ENCODE measurements at places on chromosomes 4 and X.

DNA sequence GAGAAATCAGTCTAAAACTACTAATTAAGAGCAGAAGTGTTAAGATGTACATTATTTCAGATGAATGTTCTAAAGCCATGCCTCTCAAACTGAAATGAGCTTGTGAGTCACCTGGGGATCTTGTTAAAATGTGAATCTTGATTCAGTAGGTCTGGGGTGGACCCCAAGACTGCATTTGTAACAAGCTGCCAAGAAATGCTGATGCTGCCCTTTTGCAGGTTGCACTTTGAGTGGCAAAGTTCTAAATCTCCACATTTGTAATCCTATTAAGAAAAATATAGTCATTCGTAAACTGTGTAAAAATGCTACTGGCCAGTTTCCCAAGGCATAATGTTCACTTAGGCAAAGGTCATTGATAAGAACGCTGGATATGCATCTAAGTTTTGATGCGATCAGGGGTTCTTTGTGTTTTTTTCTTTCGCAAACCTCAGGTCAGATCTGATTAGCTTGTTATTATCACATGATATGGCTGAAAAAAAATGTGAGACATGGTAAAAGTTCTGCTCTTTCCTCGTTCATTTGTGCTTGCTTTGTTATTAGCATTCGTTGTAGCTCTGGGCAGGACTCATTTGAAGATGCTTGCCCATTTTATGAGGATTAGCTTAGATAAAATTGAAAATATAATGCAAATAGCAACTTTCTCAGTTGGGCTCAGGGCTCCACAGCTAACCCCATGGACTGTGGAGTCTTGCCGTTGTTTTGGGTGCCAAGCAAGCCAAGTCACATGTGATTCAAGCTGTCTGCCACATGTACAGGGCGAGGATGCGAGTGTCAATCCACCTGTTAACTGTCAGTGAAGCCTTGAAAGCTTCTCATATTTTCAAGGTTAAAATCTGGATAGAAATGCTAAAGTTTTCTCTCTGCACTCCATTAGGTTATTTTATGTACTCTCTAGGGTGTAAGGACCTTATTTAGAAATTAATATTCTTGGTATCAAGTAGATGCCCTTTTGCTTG, 12.1 kb downstream of the TBC1D1 start:
- DNase-seq: no peak

DNA sequence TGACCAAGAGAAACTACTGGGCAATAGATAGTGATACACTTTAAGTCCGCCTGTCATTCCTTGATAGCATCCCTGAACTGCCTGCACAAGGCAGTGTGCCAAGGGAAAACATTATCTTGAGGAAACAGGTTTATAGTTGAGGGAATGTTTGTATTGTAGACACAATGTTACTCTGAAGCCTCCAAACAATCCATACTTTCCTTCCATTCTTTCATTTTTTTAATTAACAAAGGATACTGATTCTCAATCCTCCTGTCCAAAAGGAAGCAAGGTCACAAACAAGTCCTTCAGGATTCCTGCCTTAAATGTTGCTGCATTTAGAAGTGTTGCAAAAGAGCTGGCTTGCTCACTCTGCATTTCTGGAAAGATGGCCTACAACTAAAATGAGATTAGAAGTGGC, 61.7 kb upstream of the PRSS48 start:
- no peak for DNase-seq

DNA sequence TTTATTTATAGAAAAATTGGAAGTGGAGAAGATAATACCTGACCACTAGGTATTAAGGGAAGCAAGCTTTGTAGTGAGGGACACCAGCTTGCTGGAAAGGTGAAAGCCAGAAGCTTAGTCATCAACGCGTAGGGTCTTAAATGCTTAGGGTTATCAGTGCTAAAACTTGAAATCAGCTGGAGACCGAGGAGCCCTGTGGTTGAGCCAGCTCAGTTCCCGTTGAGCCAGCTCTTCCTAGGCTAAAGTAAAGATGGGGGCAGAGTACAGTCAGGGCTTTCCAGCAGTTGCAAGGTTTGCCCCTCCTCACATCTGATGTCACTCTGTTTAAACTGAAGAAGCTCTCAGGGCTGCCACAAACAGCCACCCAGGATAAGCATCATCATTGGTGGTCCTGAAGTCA, 240.7 kb downstream of the DCLK2 start:
- DNase-seq: no peak

GRCh38 chrX:70352496-70352895, 62.6 kb downstream of the KIF4A start:
- no peak for DNase-seq

GRCh38 chr4:153916273-153916755, 127.4 kb upstream of the SFRP2 start:
- DNase-seq: peak; percentile 1

GRCh38 chrX:110180176-110180927, 137.5 kb downstream of the AMMECR1 start:
- DNase-seq: no peak

- DNase-seq: no peak
These were observed 71.4 kb downstream of the GATB start for GRCh38 chr4:151689211-151689991.

DNA sequence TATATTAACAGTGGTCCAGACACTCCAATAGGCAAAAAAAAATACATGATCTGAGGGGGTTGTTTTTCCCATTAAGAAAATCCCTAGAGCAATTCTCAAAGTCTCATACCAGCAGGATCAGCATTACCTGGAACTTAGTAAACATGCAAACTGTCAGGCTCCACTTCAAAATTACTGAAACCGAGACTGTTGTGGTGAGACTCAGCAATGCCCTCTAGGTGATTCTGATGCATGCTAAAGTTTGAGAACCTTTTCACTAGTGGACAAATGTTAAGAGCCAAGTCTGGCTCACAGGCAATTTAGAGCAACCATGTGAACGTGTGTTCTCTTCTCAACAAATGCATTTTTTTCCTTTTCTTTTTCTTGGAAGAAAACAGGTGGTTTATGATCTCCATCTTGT, 30.2 kb downstream of the NEK1 start:
- DNase-seq: no peak

GRCh38 chr4:94758141-94758699, 465 bp downstream of the BMPR1B start:
- DNase-seq: no peak

DNA sequence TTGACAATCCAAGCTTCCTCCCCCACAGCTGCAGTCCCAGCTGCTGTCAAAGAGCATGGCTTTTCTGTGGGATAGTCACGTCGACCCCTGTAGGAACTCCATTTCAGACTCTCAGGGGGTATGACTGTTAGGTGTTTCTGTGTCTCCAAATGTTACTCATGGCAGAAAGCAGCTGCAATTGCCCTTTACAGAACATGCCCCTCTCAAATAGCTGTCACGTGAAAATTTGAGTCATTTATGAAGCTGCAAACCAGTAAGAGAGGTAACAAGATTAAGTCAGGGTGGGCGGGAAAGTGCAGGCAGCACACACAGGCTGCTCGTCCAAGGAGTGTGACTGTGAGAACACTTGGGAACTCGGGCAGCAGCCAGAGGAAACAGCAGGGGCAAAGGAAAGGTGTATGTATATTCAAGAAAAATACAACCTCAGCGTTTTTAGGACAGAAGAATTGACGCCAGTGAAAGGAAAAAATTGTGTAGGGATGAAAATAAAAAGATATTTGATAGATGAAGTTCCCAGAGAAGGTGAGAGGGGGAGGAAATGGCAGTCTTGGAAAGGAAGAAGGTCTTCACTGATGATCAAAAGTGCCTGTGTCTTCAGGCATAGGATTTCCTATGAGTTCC, 66.5 kb upstream of the TMEM184C start:
- no peak for DNase-seq

DNA sequence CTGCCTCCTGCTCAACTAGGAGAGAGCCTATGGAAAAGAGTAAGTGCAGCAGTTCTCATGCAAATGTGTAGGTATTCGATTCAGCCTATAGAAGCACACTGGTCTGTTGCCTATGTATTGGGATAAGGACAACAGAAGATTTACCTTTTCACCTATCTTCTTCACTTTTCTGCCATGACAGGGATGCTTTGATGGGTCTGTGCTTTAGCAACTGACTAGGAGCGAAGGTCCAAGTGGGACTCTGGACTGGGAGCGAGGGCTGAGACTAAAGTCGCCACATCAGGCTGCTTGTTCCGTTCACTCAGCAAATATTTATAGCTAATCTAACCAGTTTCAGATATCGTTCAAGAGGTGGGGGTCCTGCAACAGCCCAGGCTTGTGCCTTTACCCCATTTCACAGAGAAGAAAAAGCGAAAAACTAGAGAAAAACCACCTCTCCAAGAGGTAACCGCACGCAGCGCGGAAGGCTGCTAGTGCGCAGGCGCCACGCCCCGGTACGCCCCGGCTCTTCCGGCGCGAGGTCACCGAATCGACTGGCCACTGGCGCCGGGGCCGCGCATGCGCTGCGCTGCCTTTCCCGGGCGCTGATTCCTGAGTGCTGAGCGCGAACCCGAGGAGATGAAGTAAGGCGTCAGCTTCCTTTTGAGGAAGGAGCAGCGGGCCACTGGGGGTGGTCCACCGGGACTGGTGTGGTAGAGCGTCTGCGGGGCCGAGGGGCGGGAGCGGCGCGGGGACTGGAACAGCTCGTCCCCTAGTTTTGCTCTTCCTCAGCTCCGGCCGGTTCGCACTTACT, at the start of gene RBMX2:
Gene RBMX2 (plus strand): TSS at position 573 of the 793 bp plus-strand sequence. CDS start 46 bp downstream, at position 619.
- peak; percentile 65 for DNase-seq

DNA sequence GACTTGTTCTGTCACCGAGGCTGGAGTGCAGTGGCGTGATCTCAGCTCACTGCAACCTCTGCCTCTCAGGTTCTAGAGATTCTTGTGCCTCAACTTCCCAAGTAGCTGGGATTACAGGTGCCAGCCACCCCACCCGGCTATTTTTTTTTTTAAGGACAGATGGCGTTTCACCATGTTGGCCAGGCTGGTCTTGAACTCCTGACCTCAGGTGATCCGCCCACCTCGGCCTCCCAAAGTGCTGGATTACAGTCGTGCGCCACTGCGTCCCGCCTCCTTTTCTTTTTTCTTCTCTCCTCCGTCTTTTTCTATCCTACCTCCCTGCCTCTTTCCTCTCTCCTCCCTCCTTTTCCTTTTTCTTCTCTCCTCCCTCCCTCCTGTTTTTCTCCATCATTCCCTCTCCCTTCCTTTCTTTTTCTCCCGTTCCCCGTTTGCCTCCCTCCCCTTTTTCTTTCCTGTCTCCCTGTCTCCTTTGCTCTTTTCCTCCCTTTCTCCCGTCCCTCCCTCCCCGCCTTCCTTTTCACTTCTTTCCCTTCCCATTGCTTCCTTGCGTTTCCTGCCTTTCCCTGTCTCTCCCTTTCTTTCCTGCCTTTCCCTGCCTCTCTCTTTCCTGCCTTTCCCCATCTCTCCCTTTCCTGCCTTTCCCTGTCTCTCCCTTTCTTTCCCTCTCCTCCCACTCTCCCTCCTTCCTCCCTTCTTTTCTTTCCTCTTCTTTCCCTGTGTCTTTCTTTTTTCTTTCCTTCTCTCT, 2.1 kb upstream of the SLC25A6 start:
- DNase-seq: no peak

- DNase-seq: no peak
These were observed 13.4 kb upstream of the CLCN4 start for GRCh38 chrX:10143071-10143983.

DNA sequence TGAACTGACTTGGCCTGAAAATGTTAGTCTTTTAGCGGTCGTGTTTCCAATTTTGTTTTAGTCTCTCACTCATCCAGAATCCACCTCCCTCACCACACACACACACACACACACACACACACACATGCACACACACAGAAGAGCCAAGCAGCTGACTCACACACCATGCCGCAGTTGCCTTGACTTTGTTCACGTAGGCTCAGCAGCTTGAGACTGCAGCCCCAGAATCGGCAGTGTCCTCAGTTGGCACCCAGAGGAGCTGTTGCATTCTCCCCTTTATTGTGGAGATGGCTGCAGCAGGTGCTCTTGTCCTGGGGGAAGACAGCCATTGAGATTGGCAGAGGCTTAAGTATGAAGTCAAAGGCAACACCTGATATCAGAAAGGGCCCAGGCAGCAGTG, 20.9 kb upstream of the XPNPEP2 start:
- DNase-seq: no peak

- no peak for DNase-seq
These were observed 14.0 kb downstream of the DOK7 start for GRCh38 chr4:3476936-3477749.

DNA sequence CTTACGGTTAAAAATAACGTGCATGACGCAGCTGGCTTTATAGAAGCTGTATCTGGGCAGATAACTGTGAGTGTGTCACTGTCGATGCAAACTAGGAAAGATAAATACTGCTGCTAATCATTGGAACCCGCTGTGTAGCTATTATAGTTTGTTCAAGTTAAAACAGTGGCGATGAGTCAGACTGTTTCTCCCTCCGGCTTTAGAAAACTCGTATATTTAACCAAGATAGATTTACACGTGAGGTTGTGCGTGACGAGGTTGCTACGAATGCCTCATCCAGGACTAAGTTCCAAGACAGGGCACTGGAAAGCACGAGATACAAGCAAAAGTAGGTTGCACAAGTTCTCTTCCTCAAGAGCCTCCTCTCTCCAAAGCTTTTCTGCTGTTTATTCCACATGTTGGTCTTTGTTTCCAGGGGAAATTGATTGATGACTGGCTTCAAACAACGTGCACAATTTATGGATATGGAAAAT, 270.7 kb downstream of the FBXW7 start:
- DNase-seq: no peak

GRCh38 chr4:85747882-85748491, 273.0 kb downstream of the ARHGAP24 start:
- DNase-seq: no peak

DNA sequence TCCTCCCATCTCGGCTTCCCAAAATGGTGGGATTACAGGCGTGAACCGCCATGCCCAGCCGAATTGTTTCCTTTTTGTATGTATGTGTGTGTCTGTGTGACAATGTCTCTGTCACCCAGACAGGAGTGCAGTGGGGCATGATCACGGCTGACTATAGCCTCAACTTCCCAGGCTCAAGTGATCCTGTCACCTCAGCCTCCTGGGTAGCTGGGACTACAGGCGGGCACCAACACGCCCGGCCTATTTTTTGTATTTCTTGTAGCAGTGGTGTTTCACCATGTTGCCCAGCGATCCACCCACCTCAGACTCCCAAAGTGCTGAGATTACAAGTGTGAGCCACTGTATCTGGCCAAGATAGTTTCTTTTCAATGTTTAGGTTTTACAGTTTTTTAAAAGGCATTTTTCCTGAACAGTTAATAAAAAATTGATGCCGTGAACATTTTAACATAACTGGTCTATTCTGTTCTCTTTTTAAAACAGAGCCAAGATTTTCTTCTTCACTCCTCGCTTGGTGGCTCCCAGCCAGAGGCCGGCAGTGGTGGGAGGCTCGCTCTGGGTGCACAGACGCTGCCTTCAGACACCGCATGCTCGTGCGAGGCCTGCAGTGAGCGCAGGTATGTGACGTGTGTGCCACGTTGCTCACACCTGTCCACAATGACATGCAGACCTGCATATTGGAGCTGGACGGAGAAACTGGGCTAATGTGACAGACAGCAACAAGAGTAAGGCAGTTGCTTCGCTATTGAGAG, 88.5 kb downstream of the FAM193A start:
- no peak for DNase-seq

DNA sequence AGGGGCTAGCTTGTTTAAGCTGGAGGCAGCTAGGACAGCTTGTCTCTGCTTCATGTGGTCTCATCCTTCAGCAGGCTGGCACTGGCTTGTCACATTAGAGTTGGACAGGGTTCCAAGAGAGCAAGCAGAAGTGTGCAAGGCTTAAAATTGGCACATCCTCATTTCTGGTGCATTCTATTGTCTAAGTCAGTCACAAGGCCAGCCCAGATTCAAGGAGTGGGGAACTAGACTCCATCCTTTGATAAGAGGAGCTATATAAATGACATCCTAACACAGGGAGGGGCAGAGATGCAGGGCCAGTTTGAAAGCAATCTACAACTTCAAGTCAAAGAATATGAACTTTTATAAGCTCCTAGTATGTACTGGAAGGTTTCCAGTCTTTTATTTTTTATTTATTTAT, 313.2 kb downstream of the PTTG2 start:
- DNase-seq: no peak

GRCh38 chr4:86302251-86302650, 57.6 kb downstream of the MAPK10 start:
- no peak for DNase-seq

Data from stimulated activated naive CD4-positive, alpha-beta T cell treated with Interleukin-2 at 50 U/mL for 16 hours (primary cell).